ENCODE measurements at places on chromosomes 1 and 21. TPM values are rescaled to one million over a fixed set of nuclear protein-coding genes. Genes with fewer than 3 reads are reported as not detected.

- H3K36me3 ChIP-seq = no peaks in the 10 kb centered on the region
- H3K27me3 ChIP-seq = peaks cover 37% of the 10 kb centered on the region
- no peak for DNase-seq
- H3K4me1 ChIP-seq = peaks cover 7% of the 10 kb centered on the region
- no peak overlapping the region for H3K27ac ChIP-seq
- H3K4me3 ChIP-seq = no peak overlapping the region
These were observed 97.4 kb upstream of the GCLM start for GRCh38 chr1:94006604-94007003.

DNA sequence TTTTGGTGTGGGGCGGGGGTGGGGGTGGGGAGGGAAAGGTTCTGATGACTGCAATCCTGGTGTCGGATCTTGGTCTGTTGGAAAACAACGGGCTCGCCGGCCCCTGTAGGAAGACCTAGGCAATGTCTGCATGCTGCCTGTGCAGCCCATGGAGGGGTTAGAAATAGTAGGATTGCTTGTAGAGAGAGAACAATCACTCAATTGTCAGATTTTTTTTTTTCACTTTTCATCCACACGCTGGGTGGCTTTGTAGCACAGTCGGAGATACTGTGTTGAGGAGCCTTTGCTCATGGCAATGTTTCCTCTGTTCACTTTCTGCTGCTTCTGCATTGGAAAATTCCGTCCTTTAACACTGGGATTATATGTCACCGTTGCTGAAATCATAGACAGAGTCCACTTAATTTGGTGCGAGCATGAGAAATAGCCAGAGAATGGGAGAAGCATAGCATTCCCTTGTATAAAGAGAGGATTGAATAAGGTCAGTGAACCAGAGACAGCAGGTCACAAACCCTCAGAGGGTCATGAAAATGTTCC, 107.5 kb downstream of the MRPS6 start:
- H3K4me1 ChIP-seq = peaks cover 51% of the 10 kb centered on the region
- peak overlapping the region; percentile 1 for H3K4me3 ChIP-seq
- DNase-seq = no peak
- H3K36me3 ChIP-seq = no peaks in the 10 kb centered on the region
- peaks cover 34% of the 10 kb centered on the region for H3K27me3 ChIP-seq

The KCNE2 gene
- 0.44 TPM for total RNA-seq

- H3K36me3 ChIP-seq = peaks cover 13% of the 10 kb centered on the region
- no peaks in the 10 kb centered on the region for H3K27me3 ChIP-seq
- H3K4me1 ChIP-seq = no peaks in the 10 kb centered on the region
- H3K4me3 ChIP-seq = no peak overlapping the region
These were observed 226.4 kb downstream of the ZP4 start for GRCh38 chr1:237664348-237664747.

Data from WTC11 (cell line).